ENCODE measurements at places on chromosomes 3 and 15. TPM values are rescaled to one million over a fixed set of nuclear protein-coding genes. Genes with fewer than 3 reads are reported as not detected.

DNA sequence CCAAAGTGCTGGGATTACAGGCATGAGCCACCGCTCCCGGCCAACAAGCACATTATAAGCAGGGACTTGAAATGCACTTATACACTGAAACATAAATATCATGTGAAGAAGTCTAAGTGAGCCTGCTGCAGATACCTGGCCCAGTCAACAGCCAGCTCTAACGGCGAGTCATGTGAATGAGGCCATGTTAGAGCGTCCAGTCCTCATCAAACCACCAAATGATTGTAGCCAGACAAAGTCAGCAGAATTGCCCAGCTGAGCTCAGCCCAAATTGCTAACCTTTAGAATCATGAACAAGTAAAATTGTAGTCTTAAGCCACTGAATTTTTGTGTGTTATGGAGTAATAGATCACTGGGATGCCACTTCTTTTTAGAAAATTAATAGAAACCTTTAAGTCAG is 37.8 kb upstream of the UACA start:
- no peak for ATAC-seq

GRCh38 chr3:34312684-34313083 is 514.3 kb downstream of the PDCD6IP start:
- no peak for ATAC-seq

DNA sequence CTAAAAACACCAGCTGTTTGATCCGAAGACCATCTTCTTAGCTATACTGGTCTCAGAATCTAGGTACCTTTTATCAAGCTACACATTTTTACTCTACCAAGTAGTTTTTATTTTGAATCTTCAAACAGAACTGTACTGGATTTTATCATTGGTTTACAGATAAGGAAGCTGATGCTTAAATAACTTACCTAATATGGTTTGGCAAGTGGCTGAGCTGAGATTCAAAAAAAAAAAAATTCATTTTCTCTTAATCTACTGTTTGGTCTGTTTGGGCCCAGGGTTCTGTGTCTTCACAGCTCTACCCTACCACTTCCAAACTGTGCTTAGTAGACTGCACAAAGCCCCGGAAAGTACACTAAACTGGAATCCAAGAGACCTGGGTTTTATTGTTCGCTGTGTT is 35.7 kb downstream of the ZNF860 start:
- ATAC-seq = no peak

DNA sequence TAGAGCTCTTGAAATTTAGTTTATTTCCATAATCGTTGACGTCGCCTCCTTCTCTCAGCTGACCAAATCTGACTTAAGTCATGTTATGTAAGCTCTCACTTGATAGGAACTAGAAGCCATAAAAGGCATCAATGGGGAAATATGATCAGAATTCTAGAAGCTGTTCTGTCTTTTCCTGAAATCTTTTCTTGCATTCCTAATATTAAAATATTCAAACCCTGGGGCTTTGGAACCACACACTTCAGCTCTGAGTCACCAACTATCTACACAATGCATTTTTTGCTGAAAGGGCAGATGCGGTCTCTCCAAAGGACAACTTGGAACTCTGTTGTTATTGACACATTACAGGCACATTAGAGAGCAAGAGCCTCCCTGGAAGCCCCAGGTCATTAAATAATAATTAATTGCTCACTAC is 91.3 kb downstream of the LARS2 start:
- no peak for ATAC-seq

DNA sequence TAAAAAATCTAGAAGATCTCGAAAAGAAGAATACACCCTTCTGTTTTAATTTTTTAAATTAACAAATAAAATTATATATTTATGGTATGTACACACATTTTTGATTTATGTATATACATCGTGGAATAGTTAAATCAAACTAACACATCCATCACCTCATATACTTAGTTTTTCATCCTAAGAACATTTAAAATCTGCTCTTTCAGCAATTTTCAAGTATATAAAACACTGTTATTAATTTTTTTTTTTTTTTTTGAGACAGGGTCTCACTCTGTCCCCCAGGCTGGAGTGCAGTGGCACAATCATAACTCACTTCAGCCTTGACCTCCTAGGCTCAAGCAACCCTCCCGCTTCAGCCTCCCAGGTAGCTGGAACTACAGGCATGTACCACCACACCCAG is 32.8 kb upstream of the ACAP2 start:
- no peak for ATAC-seq

DNA sequence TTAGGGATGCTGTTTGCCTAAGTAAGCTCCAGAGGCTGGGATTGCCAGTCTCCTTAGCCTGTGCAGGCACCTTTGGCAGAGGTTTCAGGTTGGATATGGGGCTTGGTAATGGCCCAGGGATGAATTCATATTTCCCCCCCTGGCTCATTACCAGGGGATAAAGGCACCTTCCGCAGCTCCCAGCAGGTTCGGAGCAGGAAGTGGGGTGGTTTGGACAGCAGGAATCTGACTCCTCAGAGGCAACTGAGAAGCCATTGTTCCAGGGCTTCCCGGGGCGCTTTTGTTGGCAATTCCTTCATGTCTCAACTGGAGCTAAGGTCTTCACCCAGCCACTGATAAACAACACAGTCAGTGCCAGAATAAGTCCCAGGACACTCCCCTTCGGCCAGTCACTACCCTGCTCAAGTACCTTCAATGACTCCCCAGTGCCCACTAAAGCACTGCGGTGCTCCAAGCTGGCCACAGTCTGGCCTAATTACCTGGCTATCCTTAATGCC is 85.3 kb upstream of the SLC6A6 start:
- no peak for ATAC-seq

- no peak for ATAC-seq
Measured at GRCh38 chr15:68576235-68576892, 2.4 kb upstream of the CORO2B start.

DNA sequence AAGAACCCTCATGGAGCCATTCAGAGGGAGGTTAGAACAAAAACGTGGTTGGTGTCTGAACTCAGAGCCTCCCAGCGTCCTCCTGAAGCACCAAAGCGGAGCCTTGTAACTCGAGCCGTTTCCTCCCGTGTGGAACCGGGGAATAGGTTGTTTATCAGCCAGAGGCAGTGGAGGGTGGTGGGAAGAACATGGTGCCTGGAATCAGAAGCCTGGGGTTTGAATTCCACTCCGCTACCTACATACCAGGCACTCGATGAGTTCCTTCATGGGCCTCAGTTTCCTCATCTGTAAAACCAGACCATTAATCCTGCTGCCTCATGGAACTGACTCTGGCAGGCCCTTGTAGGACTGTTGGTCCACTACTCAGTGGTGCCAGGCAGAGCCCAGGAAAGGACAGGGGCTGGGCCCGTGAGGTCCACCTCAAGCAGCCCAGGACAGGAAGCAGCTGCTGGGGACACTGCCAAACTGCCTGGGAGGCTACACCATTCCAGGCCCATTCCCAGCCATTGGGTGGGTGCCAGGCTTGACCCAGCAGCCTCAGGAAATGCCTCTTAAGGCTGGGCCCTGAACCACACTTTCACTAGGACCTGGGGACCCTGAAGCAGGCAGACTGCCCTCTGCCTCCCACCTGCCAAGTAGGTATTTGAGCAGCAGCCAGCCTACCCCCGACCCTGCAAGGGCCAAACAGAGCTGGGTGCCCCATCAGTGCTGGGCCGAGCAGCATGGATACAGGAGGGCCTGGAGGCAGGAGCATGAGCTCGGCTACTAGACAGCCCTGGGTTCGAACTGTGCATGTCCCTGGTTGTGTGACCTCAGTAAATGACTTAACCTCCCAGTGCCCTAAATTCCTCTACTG is 33.4 kb downstream of the PRKCD start:
- no peak for ATAC-seq

GRCh38 chr3:8981700-8982099 is 18.4 kb upstream of the RAD18 start:
- no peak for ATAC-seq

DNA sequence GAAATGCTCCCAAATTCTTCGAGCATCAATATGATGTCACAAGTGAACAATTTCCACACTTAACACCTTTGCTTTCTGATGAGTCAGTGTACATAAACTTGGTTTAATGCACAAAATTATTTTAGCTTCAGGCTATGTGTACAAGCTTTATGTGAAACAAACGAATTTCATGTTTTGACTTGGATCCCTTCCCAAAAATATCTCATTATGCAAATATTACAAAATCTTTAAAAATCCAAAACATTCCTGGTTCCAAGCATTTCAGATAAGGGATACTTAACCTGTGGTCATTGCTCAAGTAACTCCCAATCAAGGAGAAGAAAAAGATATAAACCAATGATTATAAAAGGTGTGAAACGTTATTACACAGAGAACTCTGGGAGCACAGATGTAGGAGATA is 25.2 kb downstream of the RAB5A start:
- no peak for ATAC-seq

GRCh38 chr3:134457376-134458074 is 28.3 kb downstream of the ANAPC13 start:
- no peak for ATAC-seq

DNA sequence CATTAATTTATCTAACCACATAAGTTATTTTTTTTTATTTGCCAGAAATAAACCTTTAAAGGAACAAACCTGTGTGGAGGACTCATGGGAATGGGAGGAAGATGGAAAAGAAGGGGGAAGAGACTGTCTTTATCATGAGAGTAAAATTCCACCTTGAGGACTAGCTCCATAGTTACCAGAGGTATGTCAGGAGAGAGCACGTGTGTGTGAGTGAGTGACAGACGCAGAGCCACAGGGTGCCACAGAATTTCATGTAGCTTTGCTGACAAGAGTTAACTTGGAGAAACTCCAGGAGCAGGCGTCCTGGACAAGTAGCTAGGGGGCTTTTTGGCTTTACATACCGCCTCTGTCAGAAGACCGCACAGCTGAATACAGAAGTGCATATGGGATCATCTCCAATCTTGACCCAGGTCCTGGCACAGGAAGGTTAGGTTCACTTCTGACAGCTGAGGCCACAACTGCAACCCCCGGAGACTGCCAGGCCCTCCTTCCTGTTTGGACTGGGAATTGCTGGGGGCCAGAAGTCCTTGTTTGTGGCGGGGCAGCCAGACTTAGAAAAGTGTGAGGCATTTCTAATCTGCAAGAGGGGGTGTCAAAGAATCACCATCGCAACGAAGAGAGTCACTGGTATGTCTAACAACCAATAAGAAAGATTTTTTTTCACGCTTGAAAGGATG is 197.8 kb upstream of the TPM1 start:
- no peak for ATAC-seq

GRCh38 chr3:172601066-172601832 is 78.0 kb upstream of the TNFSF10 start:
- ATAC-seq = no peak

- peak; percentile 100 for ATAC-seq
Measured at GRCh38 chr15:33104212-33104611, 90.3 kb downstream of the FMN1 start.

- ATAC-seq = peak; percentile 48
Measured at GRCh38 chr15:49145651-49146609, 9.5 kb downstream of the COPS2 start.

DNA sequence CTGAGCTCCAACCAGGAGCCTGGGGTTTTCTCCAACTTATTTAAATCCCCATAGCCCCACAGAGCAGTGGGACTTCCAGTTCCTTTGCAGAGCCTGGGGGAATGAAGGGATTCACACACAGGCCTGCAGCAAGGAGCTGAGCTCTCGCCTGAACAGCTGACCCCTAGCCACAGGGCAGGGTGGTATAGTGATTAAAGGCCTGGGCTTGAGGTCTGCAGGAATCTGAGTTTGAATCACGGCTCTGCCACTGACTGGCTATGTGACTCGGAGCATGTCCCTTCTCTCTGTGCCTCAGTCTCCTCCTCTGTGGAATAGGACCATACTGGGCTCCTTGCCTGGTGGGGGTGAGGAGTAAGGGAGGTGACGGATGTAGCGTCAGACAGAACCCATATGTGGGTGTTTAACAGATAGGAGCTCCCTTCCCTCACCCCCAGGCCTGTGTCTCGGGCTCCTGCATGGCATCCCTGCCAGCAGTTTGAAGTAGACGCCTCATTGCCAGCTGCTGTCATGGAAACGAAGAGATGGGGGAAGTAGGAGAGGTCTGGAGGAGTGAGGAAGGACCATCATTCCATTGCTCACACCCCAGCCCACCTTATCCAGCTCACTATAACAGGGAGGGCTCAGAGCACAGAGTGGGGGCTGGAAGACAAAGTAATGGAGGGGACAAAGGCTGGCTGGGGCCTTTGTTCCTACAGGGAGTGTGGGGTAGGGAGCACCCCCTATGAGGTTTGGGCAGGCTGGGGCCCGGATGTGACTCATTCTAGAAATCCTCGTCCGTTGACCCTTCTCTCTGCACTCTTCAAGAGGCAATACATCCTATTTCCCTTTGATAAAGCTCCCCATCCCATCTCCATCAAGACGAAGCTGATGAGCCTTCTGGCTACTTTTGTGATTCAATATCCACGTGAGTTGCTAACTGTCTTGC is 14.8 kb downstream of the HRH1 start:
- no peak for ATAC-seq

DNA sequence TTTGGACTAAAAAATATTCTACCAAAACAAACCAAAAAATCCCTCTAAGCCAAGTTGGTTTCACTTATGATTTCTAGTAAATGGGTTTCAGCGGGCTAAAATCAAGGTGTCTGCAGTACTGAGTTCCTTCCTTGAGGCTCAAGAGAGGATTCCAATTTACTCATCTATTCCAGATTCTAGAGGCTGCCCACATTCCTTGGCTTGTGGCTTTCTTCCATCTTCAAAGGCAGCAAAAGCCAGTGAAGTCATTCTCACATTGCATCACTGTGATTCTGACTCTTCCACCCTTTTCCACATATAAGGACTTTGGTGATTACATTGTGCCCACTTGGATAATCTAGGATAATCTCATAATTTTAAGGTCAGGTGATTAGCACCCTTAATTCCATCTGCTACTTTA is 48.1 kb downstream of the DPPA2 start:
- no peak for ATAC-seq

DNA sequence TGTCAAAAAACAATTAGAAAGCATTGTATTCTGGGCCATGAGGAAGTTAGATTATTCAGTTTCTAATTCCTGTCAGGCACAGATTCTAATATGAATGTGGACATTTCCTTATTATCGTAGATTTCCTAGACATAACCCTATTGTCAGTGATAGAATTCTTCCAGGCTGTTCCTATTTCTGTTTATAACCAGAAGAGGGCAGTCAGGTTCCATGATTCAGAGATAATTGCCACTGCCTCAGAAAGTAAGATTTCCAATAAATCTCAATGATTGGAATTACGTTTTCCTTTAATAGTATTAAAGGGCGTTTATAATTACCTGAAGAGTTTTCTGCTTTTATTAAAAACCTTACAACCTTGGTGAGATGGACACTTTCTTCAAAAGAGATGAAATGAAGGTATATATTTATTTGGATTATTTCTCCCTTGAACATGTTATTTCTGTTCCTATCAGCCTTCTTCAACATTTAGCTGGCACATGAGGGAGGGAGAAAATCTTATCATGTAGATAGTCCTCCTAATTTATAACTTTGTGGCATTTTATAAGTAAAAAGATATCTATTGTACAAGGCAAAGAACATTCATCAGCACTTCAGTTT is 439.2 kb downstream of the MCTP2 start:
- no peak for ATAC-seq

- ATAC-seq = no peak
Measured at GRCh38 chr15:52682200-52682599, 3.0 kb upstream of the ATOSA start.

Gene MYEF2
- 23.7 TPM for total RNA-seq

Gene TTLL13
- 1.3 TPM for total RNA-seq

Gene LRTM1
- not detected for total RNA-seq

Gene GOLGA6D
- not detected for total RNA-seq

Gene RYR3
- not detected for total RNA-seq

Gene SLC22A13
- 1.5 TPM for total RNA-seq

Gene OCA2
- total RNA-seq = not detected
